Chondrocyte (in vitro differentiated cells): ENCODE measurements at places on chromosomes 11 and 22.

DNA sequence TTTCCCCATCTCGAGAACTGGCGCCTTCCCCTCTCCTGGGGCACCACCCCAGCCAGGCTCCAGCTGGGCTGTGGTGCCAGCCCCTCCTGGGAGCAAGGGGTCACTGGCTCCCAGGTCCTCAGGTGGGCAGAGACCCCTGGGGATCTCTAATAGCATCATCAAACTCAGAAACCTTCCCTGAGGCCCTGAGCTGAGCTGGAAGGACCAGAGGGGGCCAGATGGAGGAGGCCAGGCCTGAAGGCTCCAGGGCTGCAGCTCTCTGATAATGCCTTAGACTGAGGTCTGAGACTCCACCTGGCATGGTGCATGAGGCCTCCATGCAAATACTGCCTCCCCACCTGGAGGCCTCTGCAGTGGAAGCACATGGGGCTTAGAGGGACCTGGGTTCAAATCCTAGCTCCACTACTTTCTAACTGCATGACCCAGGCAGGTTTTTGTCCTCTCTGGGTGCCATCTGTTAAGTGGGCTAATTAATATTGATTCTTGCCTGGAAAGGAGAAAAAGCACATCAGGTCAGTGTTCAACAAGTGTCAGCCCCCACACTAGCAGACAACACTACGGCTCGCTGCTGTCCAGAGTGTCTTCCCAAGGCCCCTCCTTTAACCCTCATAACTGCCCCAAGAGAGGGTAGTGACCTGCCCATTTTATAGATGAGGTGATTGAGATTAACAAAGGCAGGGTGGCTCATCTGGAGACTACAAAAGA, 1.5 kb downstream of the MAPK8IP1 start:
- no peak overlapping the region for H3K27ac ChIP-seq
- peak; percentile 42 for DNase-seq
- peaks cover 5% of the 10 kb centered on the region for H3K36me3 ChIP-seq
- peaks cover 10% of the 10 kb centered on the region for H3K27me3 ChIP-seq
- H3K4me1 ChIP-seq: peaks cover 6% of the 10 kb centered on the region

- H3K27ac ChIP-seq: no peak overlapping the region
- DNase-seq: peak; percentile 75
- H3K4me3 ChIP-seq: no peak overlapping the region
- H3K36me3 ChIP-seq: peaks cover 4% of the 10 kb centered on the region
- H3K4me1 ChIP-seq: peaks cover 3% of the 10 kb centered on the region
Observed at GRCh38 chr22:36548606-36549005, 19.6 kb upstream of the EIF3D start.

- H3K36me3 ChIP-seq: no peaks in the 10 kb centered on the region
- H3K4me1 ChIP-seq: peaks cover 9% of the 10 kb centered on the region
- no peak overlapping the region for H3K4me3 ChIP-seq
- DNase-seq: no peak
- no peaks in the 10 kb centered on the region for H3K27me3 ChIP-seq
Observed at GRCh38 chr11:76689313-76690260, 19.0 kb upstream of the LRRC32 start.

GRCh38 chr22:27624705-27625104, 176.9 kb downstream of the MN1 start:
- no peaks in the 10 kb centered on the region for H3K27me3 ChIP-seq
- H3K36me3 ChIP-seq: no peaks in the 10 kb centered on the region
- no peak overlapping the region for H3K4me3 ChIP-seq
- DNase-seq: no peak
- peaks cover 24% of the 10 kb centered on the region for H3K4me1 ChIP-seq

GRCh38 chr11:102791271-102792036, 6.5 kb downstream of the MMP1 start:
- no peak overlapping the region for H3K4me3 ChIP-seq
- peaks cover 6% of the 10 kb centered on the region for H3K4me1 ChIP-seq
- no peak for DNase-seq
- H3K27me3 ChIP-seq: no peaks in the 10 kb centered on the region

DNA sequence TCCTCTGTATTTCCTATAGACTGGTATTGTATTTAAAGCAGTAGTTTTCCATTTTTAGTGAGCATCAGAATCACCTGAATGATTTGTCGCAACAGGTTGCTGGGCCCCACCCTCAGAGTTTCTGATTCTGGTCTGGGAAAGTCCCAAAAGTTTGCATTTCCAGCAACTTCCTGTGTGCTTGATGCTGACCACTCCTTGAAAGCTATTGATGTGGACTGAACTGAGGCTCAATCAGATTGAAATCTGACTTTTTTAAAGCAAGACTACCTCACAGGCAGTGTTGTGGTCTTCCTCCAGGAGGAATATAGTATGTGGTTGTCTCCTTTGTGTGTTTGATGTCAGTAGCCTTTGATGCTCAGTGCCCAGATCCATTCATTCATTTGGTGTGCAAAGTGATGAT, 17.2 kb upstream of the MPZL2 start:
- DNase-seq: no peak
- no peak overlapping the region for H3K27ac ChIP-seq
- no peaks in the 10 kb centered on the region for H3K4me1 ChIP-seq
- H3K27me3 ChIP-seq: peaks cover 19% of the 10 kb centered on the region
- H3K4me3 ChIP-seq: no peak overlapping the region
- no peaks in the 10 kb centered on the region for H3K36me3 ChIP-seq

DNA sequence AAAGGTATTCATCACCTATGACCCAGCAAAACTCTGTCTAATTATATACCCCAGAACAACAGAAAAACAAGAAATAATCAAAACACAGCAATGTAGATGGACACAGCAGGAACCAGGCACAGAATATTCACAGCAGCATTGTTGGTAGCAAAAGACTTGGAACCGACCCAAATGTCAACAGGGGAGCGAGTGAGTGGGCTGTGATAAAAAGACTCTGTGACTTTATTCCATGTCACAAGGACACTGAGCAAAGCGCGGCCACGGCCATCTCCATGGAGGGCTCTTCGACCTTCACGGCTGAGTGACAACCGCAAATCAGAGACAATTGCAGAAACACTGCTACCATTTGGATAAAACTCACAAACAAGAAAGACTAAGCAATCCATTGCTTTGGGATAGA, 1373.1 kb downstream of the TBC1D22A start:
- DNase-seq: no peak
- no peak overlapping the region for H3K27ac ChIP-seq
- no peaks in the 10 kb centered on the region for H3K36me3 ChIP-seq
- H3K4me3 ChIP-seq: no peak overlapping the region
- H3K27me3 ChIP-seq: peaks cover 11% of the 10 kb centered on the region
- H3K4me1 ChIP-seq: no peaks in the 10 kb centered on the region

DNA sequence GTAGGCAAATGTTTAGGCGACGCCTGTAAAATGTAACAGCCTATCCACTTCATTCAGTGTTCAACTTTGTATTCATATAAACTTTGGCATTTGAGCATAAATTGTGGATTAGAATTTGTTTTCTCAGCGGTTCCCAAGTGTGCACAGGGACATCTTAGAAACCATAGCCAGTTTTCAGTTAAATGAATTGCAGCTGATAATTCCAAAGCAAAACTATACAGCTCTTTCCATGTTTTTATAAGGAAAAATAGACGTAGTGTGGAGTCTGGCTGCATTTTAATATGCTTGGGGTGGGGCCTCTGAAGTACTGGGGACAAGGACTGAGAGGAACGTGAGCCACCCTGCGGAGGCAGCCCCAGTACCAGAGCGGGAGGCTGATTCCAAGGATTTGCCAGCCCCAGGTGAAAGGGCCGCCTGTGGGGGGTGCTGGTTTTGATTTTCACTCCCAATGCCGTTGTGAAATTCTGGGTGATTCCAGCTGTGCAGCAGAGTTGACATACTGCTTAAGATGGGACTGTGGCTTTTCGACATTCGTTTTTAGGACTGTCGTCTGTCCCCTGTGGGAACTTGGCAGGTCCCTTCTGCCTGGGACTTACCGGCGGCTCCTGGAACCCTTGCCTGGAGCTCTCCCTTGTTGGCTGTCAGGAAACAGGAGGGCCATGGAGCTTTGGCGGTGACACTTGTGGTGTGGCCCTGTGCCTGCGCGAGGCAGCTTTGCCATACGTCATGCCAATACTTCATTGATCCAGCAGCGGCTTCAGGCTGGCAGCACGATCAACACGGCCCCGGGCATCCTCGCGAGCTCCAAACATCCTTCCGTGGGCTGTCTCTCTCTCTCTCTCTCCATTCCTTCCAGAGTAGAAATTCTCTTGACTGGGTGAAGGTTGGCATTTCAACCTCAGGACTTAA, 370.9 kb downstream of the TBC1D22A start:
- H3K27ac ChIP-seq: no peak overlapping the region
- no peak for DNase-seq
- H3K36me3 ChIP-seq: no peaks in the 10 kb centered on the region
- H3K27me3 ChIP-seq: no peaks in the 10 kb centered on the region
- H3K4me3 ChIP-seq: no peak overlapping the region

DNA sequence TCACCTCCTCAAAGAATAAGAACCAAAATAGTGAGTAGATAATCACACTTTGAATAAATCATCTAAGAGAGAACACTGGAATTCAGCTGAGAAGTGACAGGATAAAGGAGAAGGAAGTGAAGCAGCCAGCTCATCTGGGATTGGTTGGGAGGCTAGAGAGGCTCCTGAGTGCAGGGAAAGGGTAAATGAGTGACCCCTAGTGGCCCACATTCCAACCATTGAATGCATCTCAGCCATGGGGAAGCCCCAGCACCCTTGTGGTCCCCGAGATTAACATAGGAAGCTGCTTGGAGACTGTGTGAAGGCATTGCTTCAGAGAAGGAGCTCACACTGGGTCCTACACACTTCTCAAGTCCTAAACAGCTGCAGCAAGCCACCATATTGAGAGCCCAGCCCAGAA, 82.3 kb downstream of the JRKL start:
- H3K4me3 ChIP-seq: no peak overlapping the region
- H3K4me1 ChIP-seq: no peaks in the 10 kb centered on the region
- H3K27ac ChIP-seq: no peak overlapping the region
- no peak for DNase-seq
- H3K27me3 ChIP-seq: peaks cover 21% of the 10 kb centered on the region

- peak within 1 kb of the TSS; percentile 95 for H3K27ac ChIP-seq
- H3K27me3 ChIP-seq: peaks cover 7% of the 10 kb centered on the region
- DNase-seq: peak; percentile 94
- peaks cover 29% of the 10 kb centered on the region for H3K4me1 ChIP-seq
Observed at GRCh38 chr22:24951942-24952836, at the start of gene KIAA1671. Gene KIAA1671 (plus strand): TSS chr22:24952716. CDS start chr22:25028000, 75,284 bp downstream.

- no peak overlapping the region for H3K4me3 ChIP-seq
- H3K27me3 ChIP-seq: no peaks in the 10 kb centered on the region
- peaks cover 5% of the 10 kb centered on the region for H3K4me1 ChIP-seq
- H3K27ac ChIP-seq: no peak overlapping the region
- DNase-seq: no peak
Observed at GRCh38 chr22:46672731-46673130, 52.5 kb downstream of the GRAMD4 start.

DNA sequence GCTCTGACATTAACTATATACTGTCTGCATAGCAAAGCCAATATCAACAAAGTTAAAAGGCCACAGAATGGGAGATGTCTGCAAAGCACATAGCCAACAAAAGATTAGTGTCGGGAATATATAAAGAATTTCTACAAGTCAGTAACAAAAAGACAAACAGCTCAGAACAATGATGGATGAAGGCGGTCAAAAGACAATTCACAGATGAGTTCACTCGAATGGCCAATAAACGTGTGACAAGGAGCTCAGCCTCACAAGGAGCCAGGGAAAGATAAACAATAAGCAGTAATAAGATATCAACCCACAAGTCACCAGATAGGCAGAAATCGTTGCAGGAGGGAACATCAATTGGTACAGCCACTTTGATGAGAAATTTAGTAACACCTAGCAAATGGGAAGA, 106.0 kb upstream of the ISX start:
- no peak for DNase-seq
- H3K27ac ChIP-seq: no peak overlapping the region
- H3K4me3 ChIP-seq: no peak overlapping the region
- H3K36me3 ChIP-seq: no peaks in the 10 kb centered on the region

DNA sequence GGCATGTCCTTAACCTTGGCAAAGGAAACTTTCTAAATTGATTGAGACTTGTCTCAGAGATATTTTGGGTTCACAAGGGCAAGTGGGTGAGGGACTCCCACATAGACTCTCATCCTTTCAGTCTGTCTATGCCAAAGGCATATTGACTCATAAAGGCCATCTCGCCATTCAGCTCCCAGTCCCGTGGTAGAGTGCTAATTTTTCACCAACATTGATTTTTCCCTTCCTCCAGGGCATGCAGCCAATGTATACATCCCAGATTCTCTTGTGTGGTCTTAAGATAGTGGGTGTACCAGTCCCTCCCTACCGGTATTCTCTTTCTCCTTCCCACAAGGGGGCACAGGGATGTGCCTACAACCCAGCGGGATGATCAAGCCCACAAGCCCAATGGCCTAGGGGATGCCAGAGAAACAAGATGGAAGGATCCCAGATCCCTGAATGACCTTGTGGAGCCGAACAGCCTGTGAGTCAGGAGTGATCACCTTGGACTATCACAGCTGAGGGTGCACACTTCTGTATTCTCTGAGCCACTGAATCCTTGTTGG, 7.9 kb downstream of the C11orf96 start:
- DNase-seq: no peak
- H3K4me3 ChIP-seq: no peak overlapping the region
- peaks cover 2% of the 10 kb centered on the region for H3K36me3 ChIP-seq

DNA sequence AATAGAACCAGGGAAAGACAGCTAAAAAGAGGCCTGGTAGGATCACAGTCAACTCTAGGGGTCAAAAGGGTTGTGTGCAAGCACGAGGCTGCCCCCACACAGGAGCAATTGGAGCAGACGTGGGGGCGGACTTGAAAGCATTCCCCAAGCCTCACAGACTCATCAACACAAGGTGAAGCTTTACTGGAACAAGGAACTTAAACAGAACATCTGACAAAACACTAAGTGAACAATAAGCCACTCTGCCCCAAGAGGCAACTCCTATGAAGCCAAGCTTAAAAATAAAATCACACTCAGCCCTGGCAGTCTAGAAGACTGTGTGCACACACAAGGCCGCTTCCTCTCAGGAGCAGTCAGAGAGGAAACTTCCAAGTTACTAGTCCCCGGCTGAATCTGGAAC, 32.2 kb upstream of the TEAD1 start:
- peaks cover 16% of the 10 kb centered on the region for H3K4me1 ChIP-seq
- no peak for DNase-seq
- H3K4me3 ChIP-seq: no peak overlapping the region
- no peaks in the 10 kb centered on the region for H3K27me3 ChIP-seq

- H3K27me3 ChIP-seq: no peaks in the 10 kb centered on the region
- H3K27ac ChIP-seq: no peak overlapping the region
- no peaks in the 10 kb centered on the region for H3K36me3 ChIP-seq
- H3K4me3 ChIP-seq: no peak overlapping the region
Observed at GRCh38 chr11:103904324-103904667, 132.1 kb upstream of the DDI1 start.

DNA sequence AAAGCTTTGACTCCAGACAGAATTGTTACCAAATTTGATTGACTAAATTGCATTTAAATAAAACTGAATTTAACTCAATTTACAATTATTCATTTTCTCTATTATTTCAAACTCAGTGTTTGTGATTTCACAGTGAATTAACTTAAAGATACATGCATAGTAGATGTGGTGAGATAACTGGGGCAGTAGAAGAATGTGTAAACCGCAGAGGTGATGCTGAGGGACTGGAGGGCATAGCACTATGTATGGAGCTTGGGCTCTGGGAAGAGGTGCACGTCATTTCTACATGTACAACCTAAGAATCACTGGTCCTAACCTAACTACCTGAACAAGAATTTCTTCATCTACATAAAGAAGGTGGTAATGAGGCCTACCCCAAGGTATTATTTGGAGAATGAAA, 13.7 kb downstream of the OR5B17 start:
- no peak overlapping the region for H3K4me3 ChIP-seq
- peaks cover 8% of the 10 kb centered on the region for H3K27me3 ChIP-seq
- no peak for DNase-seq
- H3K4me1 ChIP-seq: no peaks in the 10 kb centered on the region

GRCh38 chr11:64125676-64126075, 40.2 kb downstream of the MACROD1 start:
- H3K27me3 ChIP-seq: no peaks in the 10 kb centered on the region
- H3K27ac ChIP-seq: no peak overlapping the region
- H3K4me3 ChIP-seq: no peak overlapping the region
- H3K4me1 ChIP-seq: peaks cover 7% of the 10 kb centered on the region
